ENCODE measurements at places on chromosomes 1 and 21.
A peak's percentile ranks its signal among the peaks of the same experiment; 100 is the strongest.

DNA sequence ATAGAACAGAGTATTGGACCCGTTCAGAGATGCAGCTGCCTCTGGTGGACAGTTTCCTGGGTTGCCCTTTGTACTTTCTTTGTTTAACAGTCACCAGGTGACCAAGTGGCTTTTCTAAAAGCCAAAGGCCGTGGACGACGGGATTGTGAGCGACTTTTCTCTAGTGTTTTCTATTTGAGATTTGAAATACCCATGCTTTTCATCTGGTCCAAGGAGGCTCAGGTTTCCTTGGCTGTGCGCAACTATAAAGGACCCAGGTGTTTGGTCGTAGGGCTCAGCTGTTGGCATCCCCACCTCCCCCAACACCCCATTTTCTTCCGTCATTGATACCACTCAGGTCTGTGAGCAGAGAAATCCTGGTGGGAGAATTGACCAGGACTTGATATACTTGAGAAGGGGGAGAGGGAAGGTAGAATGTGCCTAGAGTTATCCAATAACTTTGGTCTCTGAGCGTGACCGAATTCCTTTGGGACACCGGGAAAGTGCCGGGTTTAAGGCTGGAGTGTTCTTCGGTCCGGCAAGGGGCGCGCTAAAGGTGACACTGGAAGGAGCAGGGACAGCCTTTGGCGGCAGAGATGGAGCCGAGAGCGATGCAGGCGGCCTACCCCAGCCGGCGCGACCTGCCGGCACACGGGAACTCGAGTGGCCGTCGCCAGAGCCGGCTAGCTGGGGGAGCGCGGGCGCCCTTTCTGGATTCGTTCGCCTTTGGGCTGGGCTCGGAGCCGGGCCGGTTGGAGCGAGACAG, 83.4 kb upstream of the BMP8A start:
- no peak for DNase-seq

- DNase-seq, result peak; percentile 1
These were observed 36.6 kb downstream of the WNT3A start for GRCh38 chr1:228043281-228043848.

GRCh38 chr1:104856091-104856490, 1106.4 kb downstream of the AMY1C start:
- no peak for DNase-seq

GRCh38 chr1:56824271-56824670, 5.1 kb upstream of the FYB2 start:
- no peak for DNase-seq

GRCh38 chr1:184163674-184164465, 112.3 kb downstream of the TSEN15 start:
- DNase-seq, result no peak

- no peak for DNase-seq
These were observed 47.9 kb downstream of the NPHP4 start for GRCh38 chr1:5944154-5944842.

DNA sequence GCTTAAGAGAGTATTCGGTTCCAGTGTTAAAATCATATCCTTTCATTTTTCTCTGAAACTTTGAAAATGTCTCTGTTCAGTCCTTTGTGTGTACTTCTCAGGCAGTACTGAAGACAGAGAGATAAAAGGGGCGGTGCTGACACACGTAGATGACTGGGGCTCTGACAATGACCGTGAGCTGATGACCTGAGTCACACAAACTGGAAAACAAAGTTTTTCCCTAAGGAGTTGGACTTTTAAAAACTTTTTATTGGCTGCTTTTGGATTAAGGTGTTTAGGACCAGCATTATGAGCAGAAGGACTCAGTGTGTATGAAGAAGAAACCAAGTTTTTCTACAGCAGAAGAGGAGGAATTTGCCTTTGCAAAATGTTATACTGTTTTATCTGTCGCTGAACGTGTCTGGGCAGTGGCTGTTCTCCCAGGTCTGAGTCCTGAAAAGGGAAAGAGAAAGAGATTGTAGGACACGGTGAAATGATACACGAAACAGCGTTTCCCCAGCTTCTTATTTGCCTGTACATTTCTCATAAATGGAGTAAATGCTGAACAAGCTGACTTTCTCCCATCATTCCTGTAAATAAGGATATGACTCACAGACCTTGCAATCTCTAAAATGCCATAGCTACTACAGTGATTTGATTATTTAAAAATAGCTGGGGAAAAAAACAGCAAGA, 51.5 kb downstream of the MAP3K7CL start:
- DNase-seq, result no peak

DNA sequence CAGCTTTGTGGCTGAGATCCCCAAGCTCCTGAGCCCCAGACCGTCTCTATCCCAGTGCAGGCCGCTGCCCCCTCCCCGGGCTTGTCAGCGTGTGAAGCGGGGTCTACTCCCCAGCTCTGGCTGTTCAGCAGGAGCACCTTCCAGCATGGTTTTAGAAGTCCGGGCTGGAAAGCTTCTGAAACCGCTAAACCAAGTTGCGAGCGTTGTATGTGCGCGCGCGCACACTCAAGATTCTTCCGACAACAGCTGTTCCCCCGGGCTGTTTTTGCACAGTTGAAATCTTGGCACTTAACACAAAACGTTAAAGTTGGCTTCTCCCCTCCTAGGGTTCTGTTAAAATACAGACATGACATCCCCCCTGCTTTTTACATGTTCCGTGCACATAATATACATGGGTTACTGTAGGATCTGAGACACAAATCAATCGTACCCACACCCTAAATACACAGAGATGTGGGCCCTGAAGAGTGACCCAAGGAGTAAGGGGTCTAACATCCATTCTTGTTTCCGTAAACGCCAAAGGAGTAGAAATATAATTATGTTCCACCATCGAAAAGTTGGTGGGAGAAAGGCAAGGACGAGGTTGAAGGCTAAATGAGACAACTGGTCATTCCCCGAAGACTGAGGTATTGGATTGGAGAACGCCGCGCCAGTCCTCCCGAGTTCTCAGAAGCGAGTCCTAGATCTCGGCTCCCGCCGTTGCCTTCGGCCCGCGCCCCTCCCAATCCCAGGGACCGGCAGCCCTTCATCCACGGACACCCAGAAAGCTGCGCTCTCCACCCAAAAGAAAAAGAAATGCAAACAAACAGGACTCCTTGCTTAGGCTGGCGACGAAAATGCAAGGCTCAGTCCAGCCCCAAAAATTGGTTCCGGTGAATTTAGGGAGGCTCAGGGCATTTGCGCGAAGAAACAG, 1.3 kb downstream of the TBX15 start:
- DNase-seq, result no peak

GRCh38 chr1:183070923-183071618, 47.9 kb downstream of the LAMC1 start:
- DNase-seq, result no peak

GRCh38 chr1:93604411-93604810, 77.2 kb downstream of the BCAR3 start:
- no peak for DNase-seq
